Suprapubic skin (tissue), 4 donors: ENCODE measurements at places on chromosomes 2 and 18. TPM values are rescaled to one million over a fixed set of nuclear protein-coding genes. Genes with fewer than 3 reads are reported as not detected.
A peak's percentile ranks its signal among the peaks of the same experiment; 100 is the strongest.

DNA sequence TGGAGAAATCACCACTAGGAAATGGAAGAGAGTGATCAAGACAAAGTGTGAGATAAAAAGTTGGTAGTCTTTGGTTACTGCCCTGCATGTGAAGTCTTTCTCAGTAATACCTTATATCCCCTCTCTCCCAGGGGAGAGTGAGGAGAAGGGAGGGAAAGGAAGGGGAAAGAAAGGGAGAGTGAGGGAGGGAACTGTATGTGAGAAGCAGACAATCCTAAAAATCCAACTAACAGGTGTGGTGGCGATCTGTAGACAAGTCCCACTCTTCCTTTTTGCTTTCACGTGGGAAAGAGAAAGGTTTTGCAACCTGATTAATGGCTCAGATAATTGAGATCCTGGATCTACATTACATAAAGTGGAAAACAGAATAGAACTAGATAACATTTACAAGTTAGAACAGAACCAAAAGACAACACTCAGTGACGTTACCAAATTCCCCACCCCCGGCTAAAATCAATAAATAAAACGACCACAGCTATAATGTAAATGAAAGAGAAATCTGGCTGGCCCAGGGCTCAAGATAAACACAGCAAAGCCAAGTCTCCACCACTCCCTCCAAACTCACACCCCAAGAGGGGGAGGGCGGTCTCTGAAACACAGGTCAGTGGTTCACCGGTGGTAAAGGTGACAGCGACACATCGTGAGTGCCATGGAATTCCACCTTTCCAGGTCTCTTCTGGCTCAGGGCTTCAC is 10.0 kb upstream of the APCDD1 start:
- no peak overlapping the region for H3K27ac ChIP-seq
- no peaks in the 10 kb centered on the region for H3K27me3 ChIP-seq
- H3K4me3 ChIP-seq, result no peak overlapping the region
- no peak for DNase-seq
- H3K4me1 ChIP-seq, result peaks cover 1% of the 10 kb centered on the region
- no peaks in the 10 kb centered on the region for H3K36me3 ChIP-seq

- H3K36me3 ChIP-seq, result no peaks in the 10 kb centered on the region
- DNase-seq, result no peak
- peak overlapping the region; percentile 29 for H3K27ac ChIP-seq
- no peaks in the 10 kb centered on the region for H3K27me3 ChIP-seq
These were observed 9.4 kb downstream of the FBLN7 start for GRCh38 chr2:112147382-112148168.

- no peaks in the 10 kb centered on the region for H3K4me1 ChIP-seq
- no peaks in the 10 kb centered on the region for H3K36me3 ChIP-seq
- no peak for DNase-seq
- H3K27me3 ChIP-seq, result peaks cover 12% of the 10 kb centered on the region
- H3K27ac ChIP-seq, result no peak overlapping the region
These were observed 209.7 kb upstream of the SIX2 start for GRCh38 chr2:45218931-45219339.

DNA sequence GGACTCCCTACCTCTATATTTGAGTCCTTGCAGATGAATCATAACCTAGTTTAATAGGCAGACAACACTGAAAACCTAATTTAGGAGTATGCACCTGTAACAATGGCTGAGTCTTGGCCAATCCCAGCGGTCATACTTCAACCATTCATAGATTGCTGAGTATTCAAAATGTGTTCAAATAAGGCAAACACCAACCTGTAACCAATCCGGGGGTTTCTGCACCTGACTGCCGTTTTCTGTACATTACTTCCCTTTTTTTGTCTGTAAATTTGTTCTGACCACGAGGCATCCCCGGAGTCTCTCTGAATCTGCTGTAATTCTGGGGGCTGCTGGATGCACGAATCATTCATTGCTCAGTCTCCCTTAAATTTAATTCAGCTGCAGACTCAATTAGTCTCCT is 338.6 kb downstream of the STK39 start:
- H3K4me3 ChIP-seq, result no peak overlapping the region
- H3K4me1 ChIP-seq, result no peaks in the 10 kb centered on the region
- no peak for DNase-seq
- H3K27ac ChIP-seq, result no peak overlapping the region
- no peaks in the 10 kb centered on the region for H3K36me3 ChIP-seq

GRCh38 chr2:164625378-164625971 is 4.2 kb upstream of the GRB14 start:
- peaks cover 15% of the 10 kb centered on the region for H3K4me1 ChIP-seq
- H3K4me3 ChIP-seq, result no peak overlapping the region
- no peak for DNase-seq
- H3K27ac ChIP-seq, result no peak overlapping the region

DNA sequence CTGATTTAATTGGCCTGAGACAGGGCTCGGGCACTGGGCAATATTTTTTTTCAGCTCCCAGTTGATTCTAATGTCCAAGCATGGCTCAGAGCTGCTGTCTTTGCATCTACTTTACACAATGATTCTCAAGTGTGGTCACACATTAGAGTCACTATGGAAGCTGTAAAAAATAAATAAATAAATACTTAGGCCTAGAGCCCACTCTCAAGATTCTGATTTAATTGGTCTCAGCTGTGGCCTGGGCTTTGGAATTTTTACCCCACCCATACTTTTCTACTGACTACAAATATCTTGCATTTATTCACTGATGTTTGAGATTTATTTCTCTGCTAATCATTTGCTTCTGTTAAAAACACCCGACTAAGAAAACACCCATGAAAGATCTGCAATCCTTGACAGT is 145.7 kb upstream of the SRD5A2 start:
- H3K36me3 ChIP-seq, result no peaks in the 10 kb centered on the region
- no peak for DNase-seq
- no peak overlapping the region for H3K27ac ChIP-seq
- no peaks in the 10 kb centered on the region for H3K27me3 ChIP-seq
- no peaks in the 10 kb centered on the region for H3K4me1 ChIP-seq

DNA sequence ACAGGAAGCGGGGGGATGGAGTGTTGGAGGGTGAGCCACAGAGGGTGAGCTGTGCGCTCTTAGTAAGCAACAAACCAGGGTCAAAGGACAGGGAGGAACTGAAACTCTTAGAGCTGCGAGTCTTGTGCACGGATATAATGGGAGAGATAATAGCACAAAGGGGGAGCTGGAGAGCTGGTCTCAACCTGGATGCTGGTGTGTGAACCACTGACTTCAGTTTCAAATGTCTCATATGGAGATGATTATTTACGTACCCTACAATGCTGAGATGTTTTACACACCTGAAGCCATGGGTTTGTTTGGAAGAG is 35.9 kb downstream of the PTGR3 start:
- no peak overlapping the region for H3K4me3 ChIP-seq
- H3K27ac ChIP-seq, result no peak overlapping the region
- DNase-seq, result no peak
- H3K36me3 ChIP-seq, result no peaks in the 10 kb centered on the region
- no peaks in the 10 kb centered on the region for H3K27me3 ChIP-seq

- no peak overlapping the region for H3K4me3 ChIP-seq
- H3K4me1 ChIP-seq, result peaks cover 6% of the 10 kb centered on the region
- peaks cover 4% of the 10 kb centered on the region for H3K27me3 ChIP-seq
- H3K36me3 ChIP-seq, result no peaks in the 10 kb centered on the region
- H3K27ac ChIP-seq, result no peak overlapping the region
These were observed 46.4 kb upstream of the SPP2 start for GRCh38 chr2:234003972-234004617.

DNA sequence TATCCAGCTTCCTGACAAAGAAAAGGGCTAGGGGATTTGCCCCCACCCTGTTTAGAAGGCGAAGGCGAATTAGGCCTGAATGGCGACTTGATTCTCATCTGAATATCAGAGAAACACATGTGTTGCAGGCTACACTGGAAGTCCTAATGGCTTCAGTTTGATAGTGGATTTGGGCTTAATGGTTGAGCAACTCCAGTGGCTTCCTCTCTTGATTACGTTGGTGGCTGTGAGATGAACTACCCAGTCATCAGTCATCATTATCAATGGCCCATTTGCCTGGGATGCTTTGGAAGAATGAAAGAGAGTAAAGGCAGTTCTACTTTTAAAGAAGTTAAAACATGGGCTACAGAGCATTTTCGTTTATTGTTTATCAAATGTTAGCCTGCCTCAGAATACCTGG is 60.9 kb upstream of the IL1R1 start:
- H3K4me3 ChIP-seq, result no peak overlapping the region
- no peak overlapping the region for H3K27ac ChIP-seq
- DNase-seq, result no peak
- no peaks in the 10 kb centered on the region for H3K36me3 ChIP-seq
- H3K27me3 ChIP-seq, result no peaks in the 10 kb centered on the region

DNA sequence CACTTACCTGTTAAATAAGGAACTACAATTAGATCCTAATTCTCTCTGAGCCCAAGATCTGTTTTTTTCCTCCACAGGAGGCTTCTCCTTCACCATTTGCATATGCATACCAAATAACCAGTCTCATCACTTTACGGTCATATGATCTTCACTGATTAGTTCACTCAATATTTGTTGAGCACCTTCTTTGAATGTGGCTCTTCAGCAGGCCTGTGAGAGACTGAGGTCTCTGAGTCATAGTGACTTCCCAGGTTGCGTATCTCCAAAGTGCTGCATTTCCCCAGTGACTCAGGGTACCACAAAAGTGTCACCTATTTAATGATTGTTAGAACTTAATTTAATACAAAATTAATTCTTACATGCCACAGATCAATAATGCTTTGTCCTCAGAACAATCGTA is 108.8 kb upstream of the TRIB2 start:
- no peaks in the 10 kb centered on the region for H3K36me3 ChIP-seq
- H3K4me3 ChIP-seq, result no peak overlapping the region
- no peaks in the 10 kb centered on the region for H3K27me3 ChIP-seq
- H3K27ac ChIP-seq, result no peak overlapping the region
- H3K4me1 ChIP-seq, result peaks cover 3% of the 10 kb centered on the region

- no peak overlapping the region for H3K4me3 ChIP-seq
- no peaks in the 10 kb centered on the region for H3K4me1 ChIP-seq
- H3K36me3 ChIP-seq, result no peaks in the 10 kb centered on the region
- no peak for DNase-seq
- peaks cover 3% of the 10 kb centered on the region for H3K27me3 ChIP-seq
- no peak overlapping the region for H3K27ac ChIP-seq
These were observed 71.9 kb upstream of the CCDC68 start for GRCh38 chr18:55031164-55031563.

DNA sequence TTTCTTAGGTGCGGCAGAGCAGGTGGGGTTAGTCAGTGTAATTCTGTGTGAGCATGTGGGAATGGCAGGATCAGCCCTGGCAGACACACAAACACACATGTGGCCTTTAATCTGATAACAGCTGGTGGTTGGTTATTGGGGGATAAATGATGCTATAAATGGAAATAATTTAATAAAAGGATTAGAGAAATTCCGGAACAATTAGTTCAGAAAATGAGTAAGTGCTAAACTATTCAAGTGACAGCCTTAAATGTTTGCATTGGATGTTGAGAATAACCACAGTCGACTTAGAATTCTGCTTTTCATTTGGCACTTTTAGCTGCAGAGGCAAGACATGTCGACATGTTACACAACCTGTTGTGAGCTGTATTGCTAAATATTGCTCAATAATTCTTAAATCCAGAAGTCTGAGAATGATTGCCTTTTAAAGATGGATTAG is 7.2 kb downstream of the SMYD1 start:
- no peaks in the 10 kb centered on the region for H3K4me1 ChIP-seq
- no peak for DNase-seq
- H3K4me3 ChIP-seq, result no peak overlapping the region
- H3K36me3 ChIP-seq, result no peaks in the 10 kb centered on the region

- no peaks in the 10 kb centered on the region for H3K36me3 ChIP-seq
- H3K4me3 ChIP-seq, result peak within 1 kb of the TSS; percentile 67
- H3K4me1 ChIP-seq, result peaks cover 21% of the 10 kb centered on the region
- peak within 1 kb of the TSS; percentile 85 for H3K27ac ChIP-seq
- peaks cover 19% of the 10 kb centered on the region for H3K27me3 ChIP-seq
These were observed at the start of gene CRACDL for GRCh38 chr2:98935777-98936352. CRACDL (minus strand) TSS chr2:98936225; CDS start chr2:98846800, 89,425 bp downstream.

- no peaks in the 10 kb centered on the region for H3K27me3 ChIP-seq
- no peaks in the 10 kb centered on the region for H3K4me1 ChIP-seq
- H3K27ac ChIP-seq, result no peak overlapping the region
- H3K36me3 ChIP-seq, result no peaks in the 10 kb centered on the region
- H3K4me3 ChIP-seq, result no peak overlapping the region
These were observed 360.3 kb downstream of the TGIF1 start for GRCh38 chr18:3810296-3810695.

- H3K36me3 ChIP-seq, result no peaks in the 10 kb centered on the region
- no peak overlapping the region for H3K27ac ChIP-seq
- H3K4me3 ChIP-seq, result no peak overlapping the region
- no peak for DNase-seq
These were observed 78.8 kb upstream of the CAPN13 start for GRCh38 chr2:30886080-30886479.

DNA sequence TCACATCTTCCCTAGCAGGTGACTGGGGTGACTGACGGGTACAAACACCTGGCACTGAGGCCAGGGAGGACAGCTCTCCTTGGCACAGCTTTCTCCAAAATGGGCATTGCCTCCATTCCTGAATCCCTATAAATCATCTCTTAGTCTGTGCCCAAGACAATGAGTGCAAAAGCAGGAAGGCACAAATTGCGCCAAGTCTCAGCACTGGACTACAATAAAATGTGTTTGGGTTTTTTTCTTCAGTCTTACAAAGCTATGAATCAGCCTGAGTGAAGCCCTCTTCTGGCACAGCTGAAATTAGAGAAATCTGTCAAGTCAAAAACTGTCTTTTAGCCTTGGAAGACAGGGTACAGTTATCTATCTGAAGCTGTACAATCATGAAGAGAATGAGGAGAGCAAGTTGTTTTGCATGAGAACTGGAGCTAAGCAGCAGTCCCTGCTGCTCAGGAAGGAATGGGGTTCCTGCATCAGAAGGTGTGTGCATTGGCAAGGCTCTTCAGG is 90.8 kb downstream of the EPB41L3 start:
- H3K27me3 ChIP-seq, result no peaks in the 10 kb centered on the region
- H3K4me1 ChIP-seq, result peaks cover 4% of the 10 kb centered on the region
- H3K27ac ChIP-seq, result no peak overlapping the region
- DNase-seq, result no peak

DNA sequence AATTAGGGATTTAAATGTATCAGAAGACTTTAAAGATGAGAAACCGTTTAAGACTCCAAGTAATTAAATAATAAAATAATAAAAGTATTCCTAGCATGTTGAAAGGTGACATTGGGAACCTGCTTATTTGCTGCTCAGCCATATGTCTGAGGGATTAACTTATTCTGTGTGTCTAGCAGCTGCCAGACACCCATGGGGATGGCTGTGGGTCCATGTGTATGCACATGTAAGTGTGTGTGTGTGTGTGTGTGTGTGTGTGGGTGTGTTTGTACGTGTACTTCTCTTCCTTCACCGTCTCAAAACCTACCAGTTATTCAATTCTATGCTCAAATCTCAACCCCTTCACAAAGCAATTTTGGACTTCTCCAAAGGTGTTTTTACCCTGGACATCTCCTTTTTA is 124.5 kb downstream of the SETBP1 start:
- H3K4me3 ChIP-seq, result no peak overlapping the region
- H3K27ac ChIP-seq, result peak overlapping the region; percentile 72
- no peak for DNase-seq
- H3K36me3 ChIP-seq, result no peaks in the 10 kb centered on the region
- H3K4me1 ChIP-seq, result peaks cover 14% of the 10 kb centered on the region

RGPD8 gene
- 12.1 TPM for total RNA-seq

IL1RN gene
- 129 TPM for total RNA-seq

LRRTM1 gene
- not detected for total RNA-seq

EML6 gene
- total RNA-seq, result 3.3 TPM

REG3G gene
- total RNA-seq, result not detected

MC4R gene
- not detected for total RNA-seq
